ENCODE measurements at places on chromosomes 3 and 15.
A peak's percentile ranks its signal among the peaks of the same experiment; 100 is the strongest.

GRCh38 chr3:13525827-13526625 lies 22.9 kb upstream of the FBLN2 start:
- DNase-seq: no peak

- DNase-seq: no peak
Measured at GRCh38 chr3:55910543-55910942, 423.4 kb upstream of the WNT5A start.

- DNase-seq: no peak
Measured at GRCh38 chr3:44160818-44161217, 80.9 kb upstream of the TOPAZ1 start.

- DNase-seq: peak; percentile 87
Measured at GRCh38 chr3:122101646-122102045, 46.5 kb downstream of the CD86 start.

- DNase-seq: peak; percentile 96
Measured at GRCh38 chr3:17151598-17152373, 267.0 kb downstream of the PLCL2 start.

- no peak for DNase-seq
Measured at GRCh38 chr3:51813539-51813938, 34.5 kb upstream of the IQCF6 start.

DNA sequence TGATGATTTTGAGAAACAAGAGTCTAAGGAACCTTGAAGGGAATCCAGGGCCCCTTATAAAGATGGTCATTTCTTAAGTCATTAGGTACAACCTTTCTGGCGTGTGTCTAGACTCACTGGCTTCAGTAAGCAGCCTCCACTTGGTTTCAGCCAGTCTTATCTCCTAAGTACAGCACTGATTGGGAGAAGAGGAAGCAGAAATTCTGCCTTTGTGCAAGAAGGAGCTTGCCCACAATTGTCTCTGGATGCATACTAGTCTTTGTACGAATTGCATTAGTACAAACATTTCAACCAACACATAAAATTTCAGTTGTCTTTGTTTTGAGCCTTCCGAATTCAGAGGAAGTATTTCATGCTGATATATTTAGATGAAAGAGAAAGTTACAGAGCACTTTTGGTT lies 139.4 kb downstream of the SLCO3A1 start:
- no peak for DNase-seq

GRCh38 chr15:22902981-22903380 lies 64.5 kb downstream of the NIPA2 start:
- DNase-seq: no peak

DNA sequence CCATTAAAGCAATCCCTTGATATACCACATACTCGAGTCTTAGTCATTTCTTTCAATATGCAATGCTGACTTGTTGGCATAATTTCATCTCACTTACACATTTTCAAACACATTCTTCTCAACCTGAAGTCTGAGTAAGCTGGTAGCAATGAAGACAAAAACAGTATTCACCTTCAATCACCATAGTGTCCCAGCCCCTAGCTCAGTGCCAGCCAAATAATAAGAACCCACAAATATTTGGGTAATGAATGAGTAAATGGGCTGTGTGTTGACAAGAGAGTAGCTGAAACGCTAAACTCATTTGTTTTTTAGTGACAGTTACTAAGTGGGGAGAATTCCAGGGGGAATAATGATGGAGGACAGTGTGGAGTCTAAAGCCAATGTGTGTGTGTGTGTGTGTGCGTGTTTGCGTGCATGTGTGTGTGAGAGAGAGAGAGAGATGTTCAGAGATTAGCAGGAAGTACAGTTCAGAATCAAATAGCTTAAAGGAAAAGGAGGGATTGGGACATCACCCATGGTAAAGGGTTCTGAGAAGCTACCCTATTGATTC lies 165.7 kb downstream of the GAP43 start:
- no peak for DNase-seq

GRCh38 chr15:101451846-101452245 lies 37.7 kb downstream of the PCSK6 start:
- DNase-seq: no peak

Measured in activated CD4-positive, alpha-beta T cell treated with anti-CD3 and anti-CD28 coated beads, Interleukin-2, Interleukin-6, amounts not matched to agents 100 ng/mL and 50 ng/mL, durations not matched to agents 16 hours and 8 hours (primary cell).